Anterior cingulate cortex (tissue), 58 donors: ENCODE measurements at places on chromosomes 3 and 15.

DNA sequence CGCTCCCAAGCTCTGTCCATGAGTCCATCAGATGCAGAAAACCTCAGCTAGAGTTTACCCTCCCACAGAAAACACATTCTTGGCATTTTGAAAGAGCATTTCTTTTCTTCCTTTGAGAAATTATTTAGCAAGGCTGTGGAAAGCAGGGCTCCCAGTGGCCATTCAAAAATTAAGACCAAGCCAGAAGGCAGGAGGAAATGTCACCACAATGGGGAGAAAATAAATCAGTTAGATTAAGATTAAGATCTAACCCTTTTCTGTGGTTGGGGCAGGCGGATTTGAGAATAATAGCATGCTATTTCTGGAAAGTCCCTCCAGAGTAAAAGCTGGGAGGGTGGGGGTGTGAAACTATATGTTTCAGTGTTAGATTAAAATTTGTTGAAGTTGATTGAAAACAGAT lies 20.2 kb downstream of the LRIG1 start:
- DNase-seq: no peak

DNA sequence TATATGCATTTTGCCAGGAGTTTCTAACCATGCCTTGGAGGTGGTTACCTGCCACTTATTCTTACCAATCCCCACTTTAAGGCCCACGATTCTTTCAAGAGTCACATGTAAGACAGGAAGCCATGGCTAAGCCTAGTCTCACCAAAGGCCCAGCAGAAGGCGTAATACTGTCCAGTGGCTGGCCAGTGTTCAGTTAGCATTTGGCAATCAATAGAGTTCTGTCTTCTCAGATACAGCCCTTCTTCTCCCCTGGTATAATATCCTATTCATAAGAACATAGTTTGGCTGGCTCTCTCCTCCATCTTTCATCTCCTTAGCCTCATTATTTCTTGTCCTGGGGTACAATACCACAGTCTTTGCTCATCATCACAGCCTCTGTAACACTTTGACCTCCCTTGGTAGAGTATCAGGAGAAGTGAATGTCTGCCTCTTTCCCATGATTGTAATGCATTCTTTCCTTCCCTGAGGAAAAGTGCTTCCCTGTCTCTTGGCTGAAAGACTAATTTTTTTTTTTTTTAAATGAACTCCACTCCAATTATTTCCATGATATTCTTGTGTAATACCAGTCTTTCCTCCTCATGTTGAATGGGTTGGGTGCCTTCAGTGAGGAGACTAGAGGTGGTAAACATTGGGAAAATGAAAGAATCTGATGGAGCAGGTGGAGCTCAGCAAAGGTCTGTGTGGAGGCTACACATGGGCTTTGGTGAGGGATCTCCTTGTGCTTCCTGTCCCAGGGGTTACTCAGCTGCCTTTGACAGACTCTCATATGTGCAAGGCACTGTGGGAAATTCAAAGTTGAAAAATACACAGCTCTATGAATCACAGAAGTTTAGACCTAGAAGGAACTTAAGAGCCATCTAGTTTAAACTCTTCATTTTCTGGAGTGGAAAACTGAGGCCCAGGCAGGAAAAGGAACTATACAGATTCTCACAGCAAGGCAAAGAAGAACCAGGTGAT lies 218.2 kb downstream of the P3H2 start:
- no peak for DNase-seq

DNA sequence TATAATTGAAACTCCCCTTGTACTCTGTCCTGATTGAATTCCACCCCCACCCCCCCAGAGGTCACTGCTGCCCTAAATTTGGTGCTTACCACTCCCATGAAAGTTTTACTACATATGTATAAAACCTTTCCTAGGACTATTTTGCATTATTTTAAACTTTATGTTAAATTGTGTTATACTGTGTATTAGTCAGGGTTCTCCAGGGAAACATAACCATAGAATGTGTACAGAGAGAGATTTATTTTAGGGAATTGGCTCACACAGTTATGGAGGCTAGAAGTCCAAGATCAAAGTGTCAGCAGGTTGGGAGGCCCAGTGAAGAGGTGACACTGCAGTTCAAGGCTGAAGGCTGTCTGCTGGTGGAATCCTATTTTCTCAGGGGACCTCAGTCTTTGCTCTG lies 29.2 kb downstream of the BFSP2 start:
- no peak for DNase-seq

GRCh38 chr15:33857726-33858125 lies 110.6 kb upstream of the CHRM5 start:
- DNase-seq: no peak

DNA sequence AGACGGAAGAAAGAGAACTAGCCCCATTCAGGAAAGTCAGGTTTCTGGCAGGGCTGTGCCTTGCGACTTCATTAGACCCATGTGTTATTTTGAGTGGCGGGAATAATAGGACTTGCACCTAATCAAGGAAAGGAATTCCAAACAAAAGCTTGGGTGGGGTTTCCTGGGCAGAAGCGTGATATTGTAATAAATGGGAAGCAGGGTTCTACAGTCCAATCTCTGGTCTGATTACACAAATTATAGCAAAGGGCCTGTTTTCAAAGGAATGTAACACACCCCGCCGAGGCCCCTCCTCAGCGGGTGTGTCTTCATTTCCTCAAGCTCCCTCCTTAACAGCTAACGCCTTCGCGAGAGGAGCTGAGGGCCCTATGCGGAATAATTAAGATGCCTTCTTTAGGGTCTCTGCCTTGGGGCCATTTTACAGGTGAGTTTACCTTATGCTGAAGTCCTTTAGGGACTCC lies 396.0 kb upstream of the C2CD4B start:
- DNase-seq: no peak

DNA sequence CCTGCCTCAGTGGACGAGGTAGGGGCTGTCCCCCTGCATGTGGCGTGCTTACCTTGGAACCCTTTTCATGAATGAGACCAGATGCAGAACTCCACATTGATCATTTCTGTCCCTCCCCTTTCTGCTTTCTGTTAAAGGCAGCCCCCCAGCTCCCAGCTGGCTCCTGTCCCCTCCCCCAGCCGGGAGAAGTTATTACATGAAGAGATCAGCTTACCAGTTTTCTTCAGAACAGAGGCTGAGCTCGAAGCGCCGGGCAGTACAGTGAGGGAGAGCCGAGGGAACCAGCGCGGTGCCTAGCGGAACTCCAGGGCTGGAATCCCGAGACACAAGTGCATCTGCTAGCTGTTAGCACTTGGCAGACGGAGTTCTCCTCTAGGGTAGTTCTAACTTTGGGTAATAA lies 263.3 kb upstream of the NR2E3 start:
- DNase-seq: no peak

GRCh38 chr3:184082465-184082864 lies 14.4 kb upstream of the HTR3E start:
- no peak for DNase-seq

DNA sequence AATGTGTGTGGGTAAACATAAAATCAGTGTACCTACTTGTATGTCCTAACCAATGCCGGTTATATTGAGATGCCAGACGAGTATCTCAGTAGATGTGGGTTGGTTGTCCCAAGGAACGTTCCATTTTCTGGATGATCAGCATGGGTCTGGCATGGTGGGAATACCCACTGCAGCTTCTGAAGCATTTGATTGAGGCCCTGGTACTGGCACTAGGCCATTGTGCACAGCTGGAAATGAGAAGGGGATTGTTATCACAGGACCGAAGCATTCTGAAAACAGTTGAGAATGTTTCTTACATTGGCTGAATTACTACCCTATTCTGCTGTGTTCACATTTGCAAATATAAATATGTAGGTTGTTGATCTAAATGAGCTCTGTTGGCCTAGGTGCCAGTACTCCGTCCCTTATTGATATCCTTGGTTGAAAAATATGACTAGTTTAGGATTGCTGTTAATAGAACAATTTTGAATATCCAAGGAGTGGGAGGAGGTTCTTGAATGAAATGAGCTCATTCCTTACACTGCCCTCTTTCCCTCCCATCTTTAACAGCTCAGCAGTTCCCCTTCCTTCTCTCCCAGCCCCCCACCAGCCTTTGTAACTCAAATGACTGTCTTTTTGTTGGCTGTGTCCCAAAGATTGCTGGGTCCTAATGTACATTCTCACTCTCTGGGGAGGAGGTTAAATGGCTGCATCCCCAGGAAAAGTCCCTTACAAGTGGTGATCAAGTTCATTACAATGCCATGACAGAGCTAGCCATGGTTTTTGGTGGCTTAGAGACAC lies 293.3 kb upstream of the TPM1 start:
- peak; percentile 25 for DNase-seq

DNA sequence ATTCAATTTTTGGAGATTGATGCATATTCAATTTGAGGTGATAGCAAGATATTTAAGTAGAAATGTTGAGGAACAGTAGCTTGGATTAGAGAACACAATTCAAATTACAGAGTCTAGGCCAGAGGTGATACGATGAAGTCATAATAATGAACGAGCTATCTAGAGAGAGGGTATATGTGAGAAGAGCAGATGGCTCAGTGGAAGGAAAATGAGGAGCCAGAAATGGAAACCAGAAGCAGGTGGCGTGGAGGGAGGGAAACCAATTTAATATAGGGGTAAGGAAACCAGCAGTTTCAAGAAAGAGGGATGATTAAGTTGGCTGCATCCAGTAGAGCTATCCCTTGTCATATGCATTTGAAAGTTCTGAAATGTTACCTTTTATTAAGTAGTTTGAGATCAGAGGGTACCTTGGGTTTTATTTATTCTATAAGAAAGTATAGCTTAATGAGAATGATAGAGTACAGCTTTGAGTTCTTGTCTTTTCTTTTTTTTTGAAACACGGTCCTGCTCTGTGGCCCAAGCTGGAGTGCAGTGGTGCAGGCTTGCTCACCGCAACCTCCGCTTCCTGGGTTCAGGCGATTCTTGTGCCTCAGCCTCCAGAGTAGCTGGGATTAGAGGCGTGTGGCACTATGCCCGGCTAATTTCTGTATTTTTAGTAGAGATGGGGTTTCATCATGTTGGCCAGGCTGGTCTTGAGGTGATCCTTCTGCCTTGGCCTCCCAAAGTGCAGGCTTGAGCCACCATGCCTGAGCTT lies 22.1 kb downstream of the NCK1 start:
- DNase-seq: no peak

DNA sequence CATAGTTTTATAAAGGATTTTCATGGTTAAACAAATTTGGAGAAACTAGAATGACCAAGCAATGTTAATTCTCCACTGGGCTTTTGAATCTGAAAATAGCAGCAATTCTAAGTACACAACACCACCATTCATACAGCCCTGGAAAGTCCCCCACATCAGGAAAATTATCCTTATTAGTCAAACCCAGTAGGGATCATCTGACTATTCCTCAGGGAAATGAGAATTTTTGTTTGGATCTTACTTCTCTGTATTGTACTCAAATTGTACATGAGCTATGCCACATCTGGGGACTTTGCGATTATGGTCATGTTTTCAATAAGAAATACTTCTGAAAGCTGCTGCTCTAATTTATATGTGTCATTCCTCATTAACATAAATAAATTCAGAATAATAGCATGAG lies 46.0 kb downstream of the RARB start:
- DNase-seq: no peak

- DNase-seq: no peak
Measured at GRCh38 chr3:112084980-112085705, 1.0 kb upstream of the C3orf52 start.

DNA sequence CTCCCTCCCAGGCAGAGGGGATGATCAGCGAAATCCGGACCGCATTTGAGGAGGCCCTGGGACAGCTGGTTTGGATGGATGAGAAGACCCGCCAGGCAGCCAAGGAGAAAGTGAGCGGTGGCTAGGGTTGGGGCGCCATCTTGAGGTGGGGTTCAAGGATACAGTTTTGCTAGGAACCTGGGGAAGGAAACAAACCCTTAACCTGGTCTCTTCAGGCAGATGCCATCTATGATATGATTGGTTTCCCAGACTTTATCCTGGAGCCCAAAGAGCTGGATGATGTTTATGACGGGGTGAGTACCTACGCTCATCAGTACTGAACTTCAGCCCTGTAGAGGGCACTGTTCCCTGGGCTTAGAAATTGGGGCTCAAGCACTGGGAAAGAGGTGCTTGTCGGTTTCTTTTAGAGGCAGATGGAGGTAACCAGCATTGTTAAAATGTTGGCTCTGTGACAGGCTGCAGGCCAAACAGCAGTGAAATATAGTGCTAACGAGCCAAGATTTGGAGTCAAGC lies 9.6 kb upstream of the PSMD2 start:
- no peak for DNase-seq

DNA sequence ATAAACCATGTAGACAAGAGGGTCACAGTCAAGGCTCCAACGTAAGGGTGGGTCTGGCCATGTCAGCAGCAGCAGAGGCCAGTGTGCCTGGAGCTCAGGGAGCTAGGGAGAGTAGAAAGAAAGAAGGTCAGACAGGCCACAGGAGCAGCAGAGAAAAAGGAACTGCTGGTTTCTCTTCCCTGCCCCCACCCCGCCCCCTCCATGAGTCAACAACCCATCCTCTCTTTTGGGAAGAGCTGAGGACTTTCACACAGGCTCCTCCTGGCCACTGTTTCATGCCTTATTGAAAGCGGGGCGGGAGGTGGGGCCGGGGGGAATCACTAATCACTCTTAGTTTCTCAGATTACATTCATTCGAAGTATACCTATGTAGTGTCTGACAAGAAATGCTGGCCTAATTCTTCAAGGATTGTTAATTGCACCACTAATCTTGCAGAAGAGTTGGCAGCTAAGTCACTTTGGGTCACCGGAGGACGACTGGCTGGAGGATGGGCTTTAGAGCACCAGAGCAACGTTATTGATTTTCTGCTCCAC lies 9.1 kb upstream of the SCG3 start:
- no peak for DNase-seq

DNA sequence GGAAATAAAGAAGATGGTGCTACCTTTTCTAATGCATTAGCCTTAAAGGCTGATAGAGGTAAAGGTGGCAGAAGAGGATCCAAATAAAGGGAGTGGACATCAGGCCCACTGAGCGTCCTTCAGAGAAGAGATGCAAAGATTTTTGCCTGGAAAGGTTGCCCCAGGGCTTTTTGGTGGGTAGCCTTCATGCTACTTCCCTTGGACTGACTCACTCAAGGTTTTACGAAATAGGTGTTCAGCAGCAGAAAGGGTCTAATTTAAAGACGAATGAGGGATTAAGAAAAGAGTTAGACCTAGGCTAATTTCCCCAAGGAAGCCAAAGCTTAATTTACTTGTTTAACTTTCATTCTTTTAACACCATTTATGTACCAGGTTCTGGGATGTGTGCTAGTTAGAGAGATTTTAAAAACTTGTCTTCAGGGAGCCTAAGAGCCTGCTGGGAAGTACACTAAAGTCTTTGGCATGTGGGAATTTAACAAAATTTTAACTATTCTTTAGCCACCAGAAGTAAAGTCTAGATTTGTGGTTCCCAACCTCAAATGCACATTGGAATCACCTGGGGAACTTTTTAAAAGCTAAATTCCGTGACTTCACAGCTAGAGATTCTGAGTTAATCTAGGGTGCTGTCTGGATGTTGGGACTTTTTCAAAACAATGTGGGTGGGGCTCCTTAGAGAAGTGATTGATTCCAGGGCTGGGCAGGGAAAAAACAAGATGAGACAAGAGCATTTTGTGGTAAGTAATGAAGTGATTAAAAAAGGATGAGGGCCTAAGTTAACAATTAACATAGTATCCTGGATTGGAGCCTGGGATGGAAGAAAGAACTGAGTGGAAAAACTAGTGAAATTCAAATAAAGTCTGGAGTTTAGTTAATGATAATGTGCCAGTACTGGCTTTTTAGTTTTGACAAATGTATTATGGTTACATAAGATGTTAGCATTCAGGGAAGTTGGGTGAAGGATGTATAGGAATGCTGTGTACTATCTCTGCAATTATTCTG lies 3.4 kb downstream of the IL20RB start:
- DNase-seq: no peak
